ENCODE measurements at places on chromosomes 5 and 9.

GRCh38 chr5:3886524-3887451 is 291.2 kb downstream of the IRX1 start:
- no peak for DNase-seq

GRCh38 chr9:134634667-134635230 is 6.9 kb upstream of the COL5A1 start:
- DNase-seq: no peak

- no peak for DNase-seq
Observed at GRCh38 chr5:179244044-179244443, 101.2 kb downstream of the ADAMTS2 start.

- DNase-seq: peak; percentile 81
Observed at GRCh38 chr5:42756606-42757601, at the start of gene CCDC152. TSS of gene CCDC152 (plus strand) at chr5:42756818. CDS start at chr5:42759122, 2,304 bp downstream.

DNA sequence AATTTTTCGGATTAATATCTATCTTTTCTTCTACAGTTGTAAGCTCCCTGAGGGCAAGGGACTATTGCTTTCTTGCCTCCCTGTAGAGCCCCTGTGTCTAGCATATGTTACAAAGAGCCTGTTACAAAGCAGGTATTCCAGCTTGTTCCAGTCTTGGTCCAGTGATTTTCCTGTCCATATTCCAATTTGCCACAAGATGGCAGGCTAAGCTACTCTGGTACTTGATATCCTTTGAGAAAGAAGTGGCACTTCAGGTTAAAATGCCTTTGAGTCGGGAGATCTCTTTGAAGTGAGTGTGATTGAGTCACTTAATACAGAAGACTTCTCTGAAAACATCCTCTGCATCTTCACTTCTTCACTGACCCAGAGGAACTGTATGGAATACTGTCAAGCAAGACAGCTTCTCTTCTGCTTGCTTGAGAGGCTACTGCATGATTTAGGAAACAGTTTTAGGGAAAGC is 24.5 kb downstream of the CAVIN4 start:
- DNase-seq: no peak

DNA sequence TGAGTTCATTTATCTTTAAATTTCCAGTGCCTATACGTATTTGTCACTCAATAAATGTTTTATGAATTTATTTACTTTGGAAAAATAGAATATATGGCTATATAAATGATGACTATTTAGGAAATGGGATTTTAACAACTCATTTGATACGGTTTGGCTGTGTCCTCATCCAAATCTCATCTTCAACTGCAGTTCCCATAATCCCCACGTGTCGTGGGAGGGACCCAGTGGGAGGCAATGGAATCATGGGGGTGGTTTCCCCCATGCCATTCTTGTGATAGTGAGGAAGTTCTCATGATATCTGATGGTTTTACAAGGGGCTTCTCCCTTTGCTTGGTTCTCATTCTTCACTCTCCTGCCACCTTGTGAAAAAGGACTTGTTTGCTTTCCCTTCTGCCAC is 187.6 kb upstream of the EFNA5 start:
- DNase-seq: no peak

- DNase-seq: no peak
Observed at GRCh38 chr5:58040044-58040443, 419.8 kb downstream of the PLK2 start.

- DNase-seq: no peak
Observed at GRCh38 chr5:125277494-125278154, 531.2 kb upstream of the ZNF608 start.

DNA sequence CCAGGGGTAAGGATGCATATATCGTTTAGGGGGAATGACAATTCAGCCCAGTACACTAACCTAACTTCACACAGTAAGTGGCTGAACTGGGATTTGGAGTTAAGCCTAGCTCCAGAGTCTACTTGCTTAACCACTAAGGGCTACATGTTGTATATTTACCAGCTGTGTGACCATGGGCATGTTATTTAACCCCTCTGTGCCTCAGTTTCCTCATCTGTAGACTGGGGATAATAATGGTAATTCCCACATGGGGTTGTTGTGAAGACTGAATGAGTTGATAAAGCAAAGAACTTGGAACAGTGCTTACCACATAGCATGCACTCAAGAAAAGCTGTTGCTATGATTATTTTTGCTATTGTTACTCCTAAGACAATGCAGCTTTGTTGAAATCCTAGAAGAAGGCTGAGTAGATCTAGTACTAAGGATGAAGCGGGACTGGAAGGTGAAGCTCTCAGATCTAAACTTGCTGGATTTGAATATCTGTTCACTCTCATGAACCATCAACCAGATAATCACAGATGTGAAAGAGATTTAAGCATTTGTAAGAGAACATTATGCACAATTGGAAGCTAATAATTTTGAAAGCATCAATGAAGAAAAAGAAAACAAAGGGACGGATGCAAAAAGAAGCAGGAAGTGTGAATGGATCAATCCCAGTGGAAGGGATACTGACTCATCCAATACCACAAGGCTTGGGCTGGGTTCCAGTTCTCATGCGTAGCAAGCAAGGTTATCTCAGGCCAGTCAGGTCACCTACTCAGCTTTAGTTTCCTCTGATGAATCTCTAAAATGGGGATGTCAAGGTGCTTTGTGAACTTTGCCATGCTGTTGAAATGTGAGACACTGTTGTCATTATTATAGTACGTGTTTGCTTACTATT is 78.5 kb upstream of the TBC1D2 start:
- no peak for DNase-seq

- no peak for DNase-seq
Observed at GRCh38 chr9:87157366-87158031, 210.2 kb upstream of the GAS1 start.
